AML-193 (cell line): ENCODE measurements at places on chromosomes 2 and 18.

GRCh38 chr2:201642579-201643215, 606 bp downstream of the TMEM237 start:
- peak; percentile 57 for DNase-seq

DNA sequence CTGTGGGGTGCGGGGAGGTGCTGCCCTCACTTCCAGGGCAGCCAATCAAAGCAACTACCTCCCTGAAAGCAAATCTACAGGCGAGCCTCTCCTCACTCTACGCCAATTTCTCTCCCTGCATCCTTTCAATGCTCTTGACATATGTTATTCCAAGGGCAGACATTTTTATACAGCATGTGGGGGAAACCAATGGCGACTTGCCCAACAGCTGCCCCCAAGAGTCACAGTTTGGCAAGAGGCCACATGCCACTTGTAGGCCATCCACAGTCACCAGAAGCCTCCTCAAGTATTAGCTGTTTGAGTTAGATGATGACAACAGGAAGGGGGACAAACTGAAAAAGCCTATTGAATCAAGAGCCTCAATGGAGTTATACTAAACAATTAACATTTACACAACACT, 114.6 kb downstream of the MYO5B start:
- no peak for DNase-seq

DNA sequence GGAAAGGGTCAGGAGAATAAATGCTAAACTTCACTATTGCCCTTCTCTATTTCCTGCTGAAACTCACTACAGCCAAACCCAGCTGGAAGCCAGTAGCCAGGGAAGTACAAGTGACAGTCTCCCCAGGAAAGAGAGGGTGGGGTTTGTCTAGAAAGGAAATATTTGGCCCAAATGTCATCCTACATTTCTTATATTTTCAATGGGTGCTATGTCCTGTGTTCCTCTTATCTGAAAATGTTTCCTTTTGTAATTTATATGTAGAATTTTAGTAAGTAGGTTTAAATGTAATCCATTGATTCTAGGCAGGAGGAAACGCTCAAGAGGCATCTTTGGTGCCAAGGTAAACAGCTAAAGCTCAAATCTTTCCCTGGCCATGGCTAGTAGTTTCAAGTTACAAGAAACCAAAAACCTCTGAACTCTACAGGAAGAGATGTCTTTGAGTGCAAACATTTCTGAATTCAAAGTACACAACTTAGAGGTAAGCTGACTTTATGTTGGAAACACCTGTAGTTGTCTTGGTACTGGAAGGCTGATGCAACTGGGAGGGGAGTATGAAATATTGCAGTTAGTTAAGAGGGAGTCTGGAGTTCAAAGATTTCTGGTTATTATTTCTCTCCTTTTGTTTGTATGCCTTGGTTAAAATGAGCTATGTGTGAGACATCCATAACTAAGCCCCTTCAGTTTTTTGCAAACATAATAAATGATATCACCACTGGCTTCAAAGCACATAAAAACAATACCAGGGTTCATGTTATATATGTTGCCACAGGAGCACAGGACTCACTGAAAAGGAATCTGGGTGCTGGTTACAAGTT, 356.1 kb upstream of the ZC3H15 start:
- DNase-seq, result no peak

GRCh38 chr2:216949700-216950413, 90.0 kb upstream of the TNP1 start:
- no peak for DNase-seq

DNA sequence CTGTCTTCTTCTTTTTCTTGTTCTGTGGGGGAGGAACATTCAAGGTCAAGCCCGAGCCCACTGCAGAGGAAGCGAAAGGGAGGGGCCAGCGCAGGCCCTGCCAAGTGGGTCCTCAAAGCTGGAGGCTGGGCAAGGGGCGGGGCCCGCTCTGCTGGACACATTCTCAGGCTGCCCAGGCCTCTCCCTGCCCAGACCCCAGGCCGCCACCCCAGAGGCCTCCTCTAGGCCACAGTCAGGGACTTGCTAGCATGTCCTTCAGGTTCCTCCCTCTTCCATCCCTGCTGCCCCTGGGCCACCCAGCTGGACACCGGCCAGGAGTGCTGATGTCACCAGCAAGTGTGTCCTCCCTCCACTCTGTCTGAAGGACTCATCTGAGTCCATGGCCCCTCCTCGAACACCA, 44.1 kb downstream of the KIF1A start:
- no peak for DNase-seq

- DNase-seq, result no peak
These were observed 74.2 kb upstream of the ID2 start for GRCh38 chr2:8607606-8608005.

DNA sequence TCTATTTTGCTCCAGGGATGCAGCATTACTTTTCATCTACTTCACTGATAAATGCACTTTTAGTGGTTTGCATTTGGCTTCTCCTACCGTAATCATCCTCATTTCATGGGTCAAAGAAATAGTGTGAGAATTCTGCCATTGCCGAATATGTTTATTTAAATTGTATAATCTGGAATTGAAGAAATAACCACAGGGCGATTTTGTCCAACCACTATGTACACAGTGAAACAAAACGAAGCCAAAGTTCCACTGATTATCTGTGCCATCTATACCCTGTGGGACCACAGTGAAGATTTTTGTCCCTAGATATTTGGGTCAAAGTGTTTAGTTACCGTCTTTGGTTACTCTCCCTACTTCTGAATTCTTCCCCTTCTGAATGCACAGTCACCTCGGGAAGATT, 888.6 kb upstream of the NRXN1 start:
- DNase-seq, result no peak

GRCh38 chr18:7038330-7038851, 79.2 kb downstream of the LAMA1 start:
- peak; percentile 0 for DNase-seq

GRCh38 chr2:33712674-33713073, 113.6 kb upstream of the FAM98A start:
- no peak for DNase-seq
